Skeletal muscle cell (primary cell): ENCODE measurements at places on chromosomes 3 and 15.

GRCh38 chr3:88093266-88093665 lies 34.2 kb downstream of the ZNF654 start:
- DNase-seq, result no peak

- no peak for DNase-seq
Measured at GRCh38 chr3:192326656-192327055, 400.7 kb downstream of the FGF12 start.

GRCh38 chr3:28936154-28936553 lies 344.7 kb upstream of the RBMS3 start:
- no peak for DNase-seq

- no peak for DNase-seq
Measured at GRCh38 chr3:56918111-56918568, 116.4 kb upstream of the ARHGEF3 start.

DNA sequence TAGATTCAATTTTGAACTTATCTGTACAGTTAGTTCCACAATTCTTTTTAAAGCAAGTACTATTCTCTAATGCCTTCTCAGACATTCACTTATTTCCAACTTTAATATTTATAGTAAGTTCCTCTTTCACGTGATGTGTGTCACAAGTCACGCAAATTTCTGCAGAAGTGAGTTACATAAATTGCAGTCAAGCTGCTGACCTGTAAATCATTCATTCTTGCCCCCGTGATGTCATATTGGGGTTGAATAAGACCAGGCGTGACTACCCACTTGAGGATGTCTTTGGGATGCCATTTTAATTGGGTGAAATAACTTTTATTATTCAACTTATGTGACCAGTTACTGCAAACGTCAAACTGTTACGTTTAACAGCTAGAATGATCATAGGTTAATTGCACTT lies 15.1 kb downstream of the PPARG start:
- no peak for DNase-seq

DNA sequence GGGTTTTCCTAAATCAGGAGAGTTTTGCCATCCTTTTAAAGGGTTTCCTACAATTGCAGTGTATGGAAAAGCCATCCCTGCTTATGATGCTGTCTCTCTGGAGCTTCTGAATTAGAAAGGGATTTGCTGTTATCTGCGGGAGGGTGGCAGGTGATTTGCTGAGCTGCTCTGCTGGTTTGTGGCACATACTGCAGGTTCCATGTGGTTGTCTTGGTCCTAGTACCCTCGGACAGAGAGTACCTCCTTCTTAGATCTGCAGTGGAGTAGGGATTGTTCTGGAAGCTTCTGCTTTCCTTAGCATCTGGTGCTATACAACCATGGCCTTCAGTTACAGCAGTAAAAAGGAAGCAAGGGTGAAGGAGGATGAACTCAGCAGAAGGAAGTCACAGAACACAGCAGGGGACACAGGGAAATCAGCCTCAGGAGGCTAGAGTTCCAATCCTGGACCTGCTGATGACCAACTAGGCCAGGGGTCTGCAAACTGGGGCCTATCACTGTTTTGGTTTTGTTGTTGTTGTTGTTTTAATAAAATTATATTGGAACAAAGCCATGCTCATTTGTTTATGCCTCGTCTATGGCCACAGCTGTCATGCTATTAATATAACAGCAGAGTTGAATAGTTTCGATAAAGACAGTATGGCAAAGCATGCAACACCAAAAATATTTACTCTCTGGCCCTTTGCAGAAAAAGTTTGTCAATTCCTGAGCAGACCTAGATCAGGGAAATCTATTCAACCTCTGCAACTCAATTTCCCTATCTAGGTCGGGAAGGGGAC lies 39.5 kb downstream of the STARD5 start:
- DNase-seq, result no peak

GRCh38 chr3:133330522-133330921 lies 69.3 kb upstream of the BFSP2 start:
- no peak for DNase-seq

DNA sequence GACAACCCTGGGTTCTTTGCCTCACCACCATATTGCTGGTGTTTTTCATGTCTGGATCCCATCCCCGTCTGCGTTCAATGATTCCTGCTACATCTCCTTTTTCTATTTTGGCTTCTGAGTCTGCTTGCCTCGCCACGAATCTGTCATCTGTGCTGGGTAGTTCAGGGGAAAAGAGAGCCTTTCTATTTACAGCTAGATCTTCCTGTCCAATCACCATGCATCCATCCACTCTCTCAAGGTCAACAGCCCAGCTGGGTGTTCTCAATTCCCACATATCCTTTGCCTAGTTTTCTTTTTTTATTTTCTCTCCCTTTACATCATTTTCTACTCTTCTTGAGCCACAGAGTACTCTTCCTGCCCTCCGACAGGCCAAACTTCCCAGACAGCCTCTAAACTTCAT lies 104.8 kb upstream of the RAD18 start:
- DNase-seq, result no peak

DNA sequence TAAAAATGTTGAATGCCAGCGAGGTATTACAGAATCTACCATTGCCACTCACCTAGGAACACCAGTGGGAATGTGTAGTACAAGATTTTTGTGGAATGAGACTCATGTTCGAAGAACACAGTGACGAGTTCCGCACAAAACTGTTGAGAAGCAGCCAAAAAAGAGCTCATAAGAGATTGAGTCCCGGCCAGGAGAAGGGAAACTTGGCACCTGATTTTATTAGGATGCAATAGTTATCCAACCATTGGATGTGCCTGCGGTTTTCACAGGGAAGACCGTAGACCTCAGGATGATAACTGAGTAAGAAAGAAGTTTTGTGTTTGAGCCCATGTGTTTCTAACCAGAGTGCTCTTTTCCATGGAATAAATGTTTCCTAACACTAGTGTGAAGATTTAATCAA lies 88.9 kb downstream of the PTPRG start:
- peak; percentile 88 for DNase-seq

DNA sequence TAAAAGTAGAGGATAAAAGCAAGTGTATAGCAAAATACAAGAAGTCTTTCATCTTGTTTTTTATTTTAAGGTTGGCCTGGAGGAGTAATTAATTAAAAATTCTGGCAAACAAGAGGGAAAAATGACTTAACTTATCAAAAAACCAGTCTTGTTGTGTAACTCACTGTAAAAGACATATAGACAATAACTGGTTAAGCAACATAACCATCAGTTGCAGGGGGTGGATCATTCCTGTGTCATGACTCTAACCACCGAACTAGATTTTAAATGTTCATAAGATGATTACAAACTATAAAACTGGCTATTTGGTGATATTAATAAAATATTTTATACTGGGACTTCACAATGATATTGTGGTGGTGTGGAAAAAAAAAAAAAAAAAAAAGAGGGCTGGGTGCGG lies 130.6 kb downstream of the STAG1 start:
- DNase-seq, result peak; percentile 13

- peak; percentile 31 for DNase-seq
Measured at GRCh38 chr3:41202834-41203345, 3.6 kb downstream of the CTNNB1 start.

DNA sequence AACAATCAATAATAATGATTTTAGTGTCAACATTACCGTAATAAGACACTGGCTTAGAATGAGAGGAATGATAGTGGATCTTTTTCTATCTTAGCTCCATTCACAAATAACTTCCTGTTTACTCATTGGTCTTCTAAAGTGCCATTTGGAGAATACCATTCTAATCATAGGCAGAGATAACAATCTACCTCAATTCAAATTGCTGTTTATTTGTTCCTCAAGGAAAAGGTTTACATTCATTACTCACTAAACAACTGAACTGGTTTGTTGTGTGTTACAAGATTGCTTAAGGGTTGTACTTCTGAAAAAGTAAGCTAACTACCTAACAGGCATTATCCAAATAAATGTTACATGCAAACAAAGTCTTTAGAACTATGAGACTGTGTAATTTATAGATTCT lies 8.1 kb upstream of the PCOLCE2 start:
- DNase-seq, result no peak

DNA sequence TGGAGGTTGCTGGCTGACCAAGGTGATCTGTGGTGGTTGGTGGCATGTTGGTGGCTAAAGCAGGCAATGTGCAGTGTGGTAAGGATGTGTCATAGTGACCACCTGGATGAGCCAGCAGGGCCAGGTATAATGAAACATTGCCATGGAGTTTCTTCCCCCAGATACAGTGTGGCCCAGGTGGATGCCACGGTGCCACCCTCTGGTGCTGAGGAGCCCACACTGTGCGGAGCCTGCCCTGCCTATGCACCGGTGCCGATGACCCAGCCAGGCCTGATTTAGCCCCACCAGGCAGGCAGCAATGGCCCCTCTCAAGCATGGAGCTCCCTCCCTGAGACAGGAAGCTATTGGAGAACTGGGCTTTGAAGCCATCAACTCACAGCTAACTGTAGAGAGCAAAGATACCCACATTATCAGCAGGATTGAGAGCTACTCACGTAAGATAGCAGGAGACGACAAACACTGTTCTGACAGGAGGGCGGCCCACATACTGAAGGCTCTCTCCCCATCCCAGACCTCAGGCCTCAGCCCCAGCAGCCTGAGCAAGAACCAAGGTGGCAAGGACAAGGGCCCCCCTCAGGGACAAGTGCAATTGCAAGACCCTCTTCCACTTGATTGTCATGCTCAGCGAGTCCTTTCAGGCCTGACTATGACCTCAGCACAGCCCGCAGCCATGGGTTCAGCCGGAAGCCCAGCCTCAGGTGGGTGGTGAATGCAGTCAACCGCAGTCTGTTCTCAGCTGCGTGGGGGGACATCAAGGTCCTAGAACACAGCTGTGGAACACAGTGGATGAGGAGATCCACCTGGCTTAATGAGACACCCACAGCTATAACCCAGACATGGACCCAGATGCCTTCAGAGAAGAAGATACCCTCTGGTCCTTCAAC lies 82.8 kb upstream of the CDV3 start:
- no peak for DNase-seq

- no peak for DNase-seq
Measured at GRCh38 chr3:122513386-122514122, 1.2 kb downstream of the KPNA1 start.

DNA sequence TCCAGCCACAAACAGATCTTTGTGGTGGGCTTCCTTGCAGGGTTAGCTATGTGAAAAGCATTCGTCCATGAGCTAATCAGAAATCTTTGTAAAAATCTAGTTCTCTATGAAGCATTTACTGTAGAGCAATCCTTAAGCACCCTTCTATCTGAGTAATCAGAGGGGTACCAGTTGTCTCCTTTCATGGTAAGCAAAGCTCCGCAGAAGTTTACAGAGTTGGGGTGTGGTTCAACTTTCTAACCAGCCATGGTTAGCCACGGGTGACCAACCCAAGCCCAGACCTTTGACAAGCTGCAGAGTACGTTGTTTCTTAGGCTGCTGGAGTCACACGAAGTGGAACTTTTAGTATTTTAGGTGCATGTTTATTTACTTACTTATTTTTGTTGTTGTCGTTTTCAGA lies 77.4 kb downstream of the FLNB start:
- DNase-seq, result no peak

DNA sequence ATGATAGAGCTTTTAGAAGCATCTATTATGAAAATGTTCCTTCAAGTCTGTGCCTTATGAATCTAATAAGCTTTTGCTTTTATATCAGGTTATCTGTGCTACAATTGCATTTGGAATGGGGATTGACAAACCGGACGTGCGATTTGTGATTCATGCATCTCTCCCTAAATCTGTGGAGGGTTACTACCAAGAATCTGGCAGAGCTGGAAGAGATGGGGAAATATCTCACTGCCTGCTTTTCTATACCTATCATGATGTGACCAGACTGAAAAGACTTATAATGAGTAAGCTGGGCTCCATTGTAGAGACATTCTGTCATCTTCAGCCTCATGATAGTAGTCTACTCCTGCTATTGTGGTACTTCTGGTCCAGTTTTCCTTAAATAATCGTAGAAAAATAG lies 73.4 kb downstream of the BLM start:
- no peak for DNase-seq

- no peak for DNase-seq
Measured at GRCh38 chr3:4950948-4951347, 28.3 kb upstream of the BHLHE40 start.

GRCh38 chr3:66098436-66098835 lies 59.7 kb upstream of the MAGI1 start:
- no peak for DNase-seq

- DNase-seq, result no peak
Measured at GRCh38 chr3:126083511-126083912, 412 bp downstream of the SLC41A3 start.

DNA sequence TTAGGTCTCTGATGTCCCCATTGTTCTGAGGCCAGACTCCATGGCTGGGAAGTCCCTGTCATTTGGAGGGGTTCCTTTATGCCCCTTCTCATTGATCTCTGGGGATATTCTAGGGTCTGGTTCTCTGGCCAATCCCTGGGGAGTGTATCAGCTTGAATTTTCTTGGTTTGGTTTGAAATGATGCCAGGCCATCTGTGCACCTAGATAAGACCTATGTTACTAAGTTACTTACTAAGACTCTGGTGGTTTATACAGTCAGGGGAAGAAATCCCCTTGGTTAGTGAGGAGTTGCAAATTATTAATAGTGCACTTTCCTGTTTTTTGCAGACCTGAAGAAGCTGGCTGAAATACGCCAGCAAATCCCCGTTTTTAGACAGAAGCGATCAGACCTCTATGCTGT lies 20.3 kb downstream of the NIT2 start:
- DNase-seq, result no peak

DNA sequence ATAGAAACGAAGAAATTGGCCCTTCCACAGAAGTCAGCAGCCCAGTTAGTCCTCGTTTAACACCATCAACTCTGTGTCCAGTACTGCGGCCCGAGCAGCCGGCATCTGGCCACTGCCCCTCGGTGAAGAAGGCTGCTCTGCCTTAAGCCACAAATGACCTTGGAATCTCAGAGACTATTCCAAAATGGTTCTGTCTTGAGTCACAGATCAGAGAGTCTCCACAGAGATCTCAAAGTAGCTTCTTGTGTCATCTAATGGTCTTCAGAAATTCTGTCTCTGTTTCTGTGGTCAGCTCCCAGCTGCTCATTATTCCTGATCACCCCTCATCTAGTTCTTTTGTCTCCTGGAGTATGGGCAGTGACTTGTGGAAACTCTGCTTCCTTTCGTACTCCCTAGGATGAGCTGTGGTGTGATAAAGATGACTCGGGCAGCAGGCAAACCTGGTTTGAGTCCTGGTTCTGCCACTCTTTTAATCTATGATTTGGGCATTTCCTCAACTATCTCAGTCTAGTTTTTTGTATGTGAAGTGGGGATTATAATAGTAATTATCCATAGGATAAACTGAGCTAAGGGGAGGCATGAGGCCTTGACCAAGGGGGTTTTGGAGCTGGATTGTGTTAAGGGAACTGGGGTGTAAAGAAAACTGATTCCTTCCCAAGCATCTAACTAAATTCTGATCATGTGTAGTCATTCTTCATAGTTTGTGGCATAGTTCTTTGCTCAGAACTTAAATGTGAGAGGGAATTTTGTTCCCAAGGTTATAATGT lies 22.6 kb downstream of the CRTC3 start:
- DNase-seq, result peak; percentile 82

GRCh38 chr3:71903112-71903495 lies 118.2 kb upstream of the PROK2 start:
- no peak for DNase-seq

GRCh38 chr15:70778258-70779076 lies 15.1 kb upstream of the UACA start:
- no peak for DNase-seq

DNA sequence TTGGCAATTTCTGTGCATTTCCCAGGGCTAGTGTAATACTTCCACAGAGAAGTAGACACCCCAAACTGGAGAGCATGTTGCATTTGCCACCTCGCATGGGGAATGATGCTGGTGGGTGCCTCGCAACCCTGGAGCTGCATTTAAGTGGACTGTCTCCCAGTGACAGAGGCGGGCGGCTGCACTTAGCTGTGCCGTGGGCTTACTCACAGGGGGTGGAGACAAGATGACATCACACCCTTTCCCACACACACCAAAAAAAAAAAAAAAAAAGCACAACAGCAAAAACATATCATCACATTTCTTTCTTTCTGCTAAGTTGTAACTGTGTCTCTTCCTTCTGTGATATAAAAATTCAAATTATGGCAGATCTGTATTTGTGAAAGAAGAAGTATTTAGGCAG lies at the start of gene ABI3BP:
TSS of gene ABI3BP (minus strand) at position 113 of the 400 bp plus-strand sequence. CDS start at position 76, 37 bp downstream.
- DNase-seq, result peak; percentile 77
